Iris pigment epithelial cell (primary cell): ENCODE measurements at places on chromosomes 3 and 15.
A peak's percentile ranks its signal among the peaks of the same experiment; 100 is the strongest.

DNA sequence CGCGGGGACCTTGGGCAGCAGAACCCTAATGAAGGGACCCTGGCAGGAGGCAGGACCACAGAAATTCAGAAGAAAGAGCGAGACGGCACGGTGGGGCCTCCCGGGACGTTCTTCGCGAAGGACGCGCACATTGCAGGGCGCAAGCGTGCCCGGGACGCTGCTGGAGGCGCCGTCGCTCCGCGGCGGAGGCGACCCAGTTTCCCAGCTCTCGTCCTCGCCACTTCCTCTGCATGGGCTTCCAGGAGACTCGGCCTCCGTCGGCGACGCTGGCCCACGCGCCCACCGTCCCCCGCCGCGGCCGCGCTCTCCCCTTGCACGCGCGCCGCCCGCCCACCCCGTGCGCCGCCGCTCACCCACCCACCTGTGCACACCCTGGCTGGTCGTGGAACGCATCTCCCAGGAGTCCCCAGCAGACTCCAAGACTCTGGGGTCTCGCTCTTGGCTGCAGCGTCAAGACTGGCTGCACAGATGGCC is 31.8 kb upstream of the SMAD3 start:
- DNase-seq: no peak

GRCh38 chr3:107817076-107817475 is 273.8 kb downstream of the CD47 start:
- peak; percentile 15 for DNase-seq

DNA sequence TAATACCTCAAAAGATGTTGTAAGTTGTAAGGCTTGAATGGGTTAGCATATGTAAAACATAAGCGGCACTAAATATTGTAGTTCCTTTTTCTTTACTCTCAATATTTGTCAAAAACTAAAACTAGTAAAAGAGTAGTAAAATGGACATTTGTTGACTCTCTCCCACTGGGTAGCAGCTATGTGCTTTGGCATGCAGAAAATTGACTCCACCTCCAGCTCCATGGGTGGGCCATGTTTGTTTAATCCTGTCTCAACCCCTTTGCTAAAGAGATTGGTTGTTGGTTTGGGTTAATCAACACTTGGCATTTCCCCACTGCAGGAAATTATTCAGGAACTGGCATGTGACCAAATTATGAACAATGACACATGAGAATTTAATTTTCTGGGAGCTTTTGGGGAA is 114.8 kb downstream of the EOMES start:
- peak; percentile 17 for DNase-seq

DNA sequence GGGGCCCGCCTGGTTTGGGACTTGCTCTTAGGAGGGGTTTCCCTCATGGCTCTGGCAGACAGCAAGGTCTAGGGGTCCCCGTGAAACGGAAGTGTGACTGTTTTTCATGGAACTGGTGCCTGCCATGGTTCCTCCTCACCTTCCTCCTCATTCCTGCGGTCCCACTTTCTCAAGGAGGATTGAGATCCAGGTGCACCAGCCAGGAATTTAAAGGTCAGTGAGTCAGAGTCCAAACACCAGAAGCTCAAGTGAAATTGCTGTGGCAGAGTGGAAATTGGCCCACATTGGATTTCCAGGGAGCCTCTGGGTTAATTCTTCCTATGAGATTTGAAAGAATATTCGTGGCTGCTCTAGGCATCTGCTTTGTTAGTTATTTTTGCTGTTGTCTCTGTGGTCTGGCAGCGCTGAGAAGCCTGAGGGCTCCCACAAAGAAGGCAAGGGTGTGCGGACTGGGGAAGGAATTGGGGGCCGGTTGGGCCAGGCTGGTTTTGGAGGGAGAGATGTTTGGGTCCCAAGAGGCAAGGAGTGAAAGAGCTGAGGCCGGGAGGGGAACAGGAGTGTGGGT is 60.4 kb upstream of the TNFAIP8L3 start:
- no peak for DNase-seq
